MM.1S (cell line): ENCODE measurements at places on chromosomes 1 and 21.

GRCh38 chr1:1000357-1001056 is 610 bp upstream of the HES4 start:
- no peak for DNase-seq

GRCh38 chr1:39720094-39720999 is 18.3 kb upstream of the PPIE start:
- DNase-seq, result peak; percentile 81

- no peak for DNase-seq
Measured at GRCh38 chr1:76840278-76840677, 27.0 kb upstream of the ST6GALNAC5 start.

DNA sequence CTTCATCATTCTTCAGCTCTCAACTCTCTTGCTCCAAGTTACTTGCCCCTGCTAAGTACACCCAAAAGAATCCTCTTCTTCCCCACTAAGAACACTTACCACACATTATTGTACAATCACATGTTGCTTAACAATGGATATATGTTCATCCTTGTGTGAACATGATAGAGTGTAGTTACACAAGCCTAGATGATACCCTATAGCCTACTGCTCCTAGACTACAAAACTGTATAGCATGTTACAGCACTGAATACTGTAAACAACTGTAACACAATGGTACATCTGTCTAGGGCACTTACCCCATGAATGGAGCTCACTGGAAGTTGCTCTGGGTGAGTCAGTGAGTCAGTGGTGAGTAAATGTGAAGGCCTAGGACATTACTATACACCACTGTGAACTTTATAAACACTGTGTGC is 77.4 kb downstream of the RERE start:
- no peak for DNase-seq

DNA sequence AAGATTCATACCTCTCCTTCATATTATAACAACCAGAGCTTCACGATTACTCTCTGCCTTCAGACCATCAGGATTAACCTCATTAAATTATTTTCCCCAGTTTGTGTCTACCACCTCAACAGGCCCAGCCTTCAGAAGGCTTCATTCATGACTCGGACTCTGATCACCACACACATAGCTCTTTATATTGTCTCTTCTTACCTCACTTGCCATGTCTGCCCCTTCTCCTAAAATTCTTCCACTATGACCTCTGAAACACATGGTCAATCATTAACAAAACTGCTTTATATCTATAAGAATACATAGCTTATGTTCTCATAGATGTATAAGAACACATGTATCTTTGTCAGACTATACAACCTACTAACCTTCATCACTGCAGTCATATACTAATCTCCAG is 79.8 kb downstream of the USP1 start:
- DNase-seq, result no peak

DNA sequence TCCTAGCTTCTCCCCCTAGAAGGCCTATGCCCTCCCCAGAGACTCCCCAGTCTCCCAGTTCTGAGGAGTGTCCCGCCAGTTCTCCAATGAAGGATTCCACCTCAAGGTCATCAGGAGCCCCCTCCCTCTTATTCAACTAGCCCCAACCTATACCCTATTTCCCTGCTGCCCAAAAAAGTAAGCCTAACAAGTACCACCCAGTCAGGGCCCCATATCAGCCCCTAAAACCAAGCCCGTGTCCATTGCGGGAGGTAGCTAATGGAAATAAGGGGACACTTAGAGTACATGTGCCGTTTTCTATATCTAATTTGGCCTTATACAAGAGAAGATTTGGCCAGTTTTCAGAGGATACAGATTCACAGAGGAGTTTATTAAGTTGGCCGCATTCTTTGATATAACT is 416.2 kb downstream of the MATN1 start:
- no peak for DNase-seq

DNA sequence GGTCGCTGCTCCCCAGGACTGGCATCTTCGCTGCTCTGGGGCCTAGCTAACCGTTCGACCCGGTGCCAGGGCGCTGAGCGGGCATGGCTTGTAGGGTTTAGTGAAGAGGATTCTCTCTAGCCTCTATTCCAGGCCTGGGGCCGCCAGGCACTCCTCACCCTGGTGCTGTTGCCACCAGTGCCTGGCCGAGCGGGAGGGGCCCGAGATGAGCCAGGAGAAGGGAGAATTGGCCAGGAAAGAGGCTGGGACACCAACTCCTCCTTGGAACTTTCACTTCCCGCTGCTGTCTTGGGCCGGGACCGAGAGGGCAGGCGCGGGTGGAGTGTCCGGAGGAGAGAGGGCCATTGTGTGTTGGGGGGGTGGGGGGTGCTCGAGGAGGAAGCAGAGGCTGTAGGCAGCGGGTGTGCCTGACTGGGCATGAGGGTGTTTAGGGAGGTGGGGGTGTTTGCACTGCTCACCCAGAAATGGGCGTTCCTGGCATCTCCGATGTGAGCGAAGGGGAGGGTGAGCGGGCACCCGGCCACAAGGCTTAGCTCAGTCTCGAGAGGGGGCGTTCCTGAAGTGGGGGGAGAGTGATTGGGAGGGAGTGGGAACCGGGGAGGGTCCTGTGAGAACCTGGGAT is 772 bp downstream of the ADAM15 start:
- peak; percentile 48 for DNase-seq

DNA sequence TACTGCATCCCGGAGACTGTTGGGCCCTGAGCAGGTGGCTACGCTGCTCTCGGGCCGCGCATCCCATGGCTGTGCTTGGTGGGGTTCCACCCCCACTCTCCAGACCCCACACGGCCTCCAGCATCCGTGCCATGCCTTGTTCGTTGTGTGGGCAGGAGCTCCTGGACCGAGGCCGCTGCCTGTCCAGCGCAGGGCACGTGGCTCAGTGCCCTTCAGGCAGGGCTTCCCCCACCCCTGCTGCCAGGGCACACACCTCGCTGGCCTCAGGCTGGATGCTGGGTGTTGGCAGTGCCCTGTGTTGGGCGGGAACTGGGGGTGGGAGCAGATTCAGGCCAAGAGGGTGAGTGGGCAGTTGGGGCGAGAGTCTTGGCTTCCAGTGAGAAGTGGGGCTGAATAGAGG is 9.9 kb downstream of the PRKCZ start:
- DNase-seq, result no peak

GRCh38 chr1:53320646-53321045 is 7.2 kb downstream of the LRP8 start:
- no peak for DNase-seq

DNA sequence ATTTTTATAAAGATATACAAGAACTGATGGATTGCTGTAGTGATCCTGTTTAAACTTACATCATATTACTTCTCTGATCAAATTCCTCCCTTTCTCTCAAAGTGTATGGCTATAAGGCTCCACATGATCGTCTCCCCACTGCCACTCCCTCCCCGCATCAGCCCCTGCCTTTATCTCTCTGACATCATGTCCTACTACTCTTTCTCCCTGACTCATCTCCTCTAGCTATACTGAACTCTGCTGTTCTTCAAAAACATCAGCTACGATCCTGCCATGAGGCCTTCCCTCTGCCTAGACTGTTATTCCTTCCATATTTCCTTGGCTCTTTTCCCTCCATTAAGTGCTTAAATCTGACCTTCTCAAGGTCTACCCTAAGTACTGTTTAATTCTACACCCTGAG is 22.8 kb downstream of the HFM1 start:
- DNase-seq, result no peak

DNA sequence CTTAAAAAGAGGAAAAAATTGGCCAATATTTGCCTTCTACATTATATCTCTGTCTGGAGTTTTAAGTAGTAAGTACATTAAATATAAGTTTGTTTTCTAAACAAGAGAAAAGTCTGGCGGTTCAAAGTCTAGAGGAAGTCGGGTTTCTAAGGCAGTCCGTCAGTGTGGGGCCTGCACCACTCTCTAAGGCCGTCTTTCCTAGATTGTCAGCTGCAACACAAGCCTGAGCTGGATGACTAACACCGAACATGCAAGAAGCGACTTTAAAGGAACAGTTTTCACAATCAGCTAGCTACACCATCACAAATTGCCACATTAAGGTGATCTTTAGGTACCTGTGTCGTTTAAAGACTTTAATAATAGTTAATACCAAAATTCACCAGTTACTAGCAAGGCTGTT is 19.6 kb downstream of the CCSAP start:
- DNase-seq, result no peak

DNA sequence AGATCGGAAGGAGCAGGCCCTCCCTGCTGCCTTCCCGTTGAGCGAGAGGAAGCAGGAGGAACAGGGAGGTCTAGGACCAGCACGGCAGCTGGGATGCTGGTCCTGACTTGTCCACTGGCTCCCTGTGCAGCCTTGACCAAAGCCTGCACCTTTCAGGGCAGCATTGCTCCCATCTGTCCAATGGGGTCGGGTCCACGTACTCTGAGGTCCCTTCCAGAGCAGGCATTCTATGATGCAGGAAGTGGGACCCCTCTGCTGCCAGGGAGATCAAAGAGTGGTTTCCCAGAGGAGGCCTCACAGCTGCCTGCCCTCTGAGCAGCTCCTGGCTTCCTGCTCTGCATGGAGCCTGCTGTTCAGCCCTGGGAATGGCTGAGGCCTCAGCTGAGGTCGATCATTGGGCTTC is 21.7 kb upstream of the ZNF362 start:
- DNase-seq, result no peak

- DNase-seq, result no peak
Measured at GRCh38 chr21:14284481-14284880, 68.5 kb downstream of the RBM11 start.

DNA sequence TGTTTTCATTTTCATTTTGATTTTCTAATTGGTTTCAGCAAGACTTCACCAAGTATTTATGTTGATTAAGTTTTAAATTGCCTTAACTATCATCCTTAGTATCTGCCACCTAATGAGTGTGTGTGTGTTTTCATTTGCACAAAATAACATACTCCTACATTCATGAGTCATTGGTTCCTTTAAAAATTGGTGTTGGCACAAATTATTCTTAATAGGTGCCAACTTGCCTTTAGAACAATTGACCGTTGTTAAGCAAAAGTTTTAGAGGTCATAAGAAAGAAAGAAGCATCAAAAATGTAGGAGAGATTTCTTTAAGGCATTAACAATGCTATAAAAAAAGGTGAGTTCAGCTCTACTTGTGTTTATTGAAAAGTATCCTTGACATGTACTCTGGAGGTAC is 77.5 kb downstream of the FNBP1L start:
- DNase-seq, result no peak

- no peak for DNase-seq
Measured at GRCh38 chr21:45862543-45863207, 118.9 kb upstream of the COL6A1 start.

DNA sequence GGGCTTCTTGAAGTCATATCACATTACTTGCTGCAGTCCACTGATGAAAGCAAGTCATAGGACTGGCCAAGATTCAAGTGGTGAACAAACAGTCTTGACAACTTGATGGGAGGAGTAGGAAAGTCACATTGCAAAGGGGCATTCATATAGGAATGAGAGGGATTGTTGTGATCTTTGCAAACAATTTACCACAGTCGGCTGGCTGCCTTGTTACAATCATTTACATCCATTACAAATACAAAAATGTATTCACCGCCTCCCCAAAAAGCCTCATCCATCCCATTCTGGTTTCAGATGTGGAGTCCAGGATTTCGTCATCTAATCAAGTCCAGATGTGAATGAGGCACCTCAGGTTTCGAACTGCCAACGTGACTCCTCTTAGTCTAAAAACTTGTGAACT is 26.8 kb downstream of the GORAB start:
- no peak for DNase-seq

DNA sequence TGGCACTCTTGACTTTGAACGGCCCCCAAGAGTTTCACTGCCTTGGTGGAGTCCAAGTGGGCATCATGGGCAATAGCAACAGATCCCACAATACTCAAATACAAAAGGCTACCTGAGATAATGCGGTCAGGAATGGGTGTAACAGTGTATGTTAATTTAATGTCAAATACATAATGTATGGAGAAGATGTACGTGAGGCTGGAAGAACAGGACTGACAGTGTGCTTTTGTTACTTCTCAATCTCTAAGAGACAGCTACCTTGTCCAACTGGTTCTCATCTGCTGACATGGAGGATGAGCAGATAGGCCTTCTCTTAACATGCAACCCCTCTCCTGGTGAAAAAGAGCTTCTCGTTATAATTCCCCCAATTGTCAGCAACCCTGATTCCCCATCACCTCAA is 167.2 kb downstream of the APP start:
- DNase-seq, result no peak

DNA sequence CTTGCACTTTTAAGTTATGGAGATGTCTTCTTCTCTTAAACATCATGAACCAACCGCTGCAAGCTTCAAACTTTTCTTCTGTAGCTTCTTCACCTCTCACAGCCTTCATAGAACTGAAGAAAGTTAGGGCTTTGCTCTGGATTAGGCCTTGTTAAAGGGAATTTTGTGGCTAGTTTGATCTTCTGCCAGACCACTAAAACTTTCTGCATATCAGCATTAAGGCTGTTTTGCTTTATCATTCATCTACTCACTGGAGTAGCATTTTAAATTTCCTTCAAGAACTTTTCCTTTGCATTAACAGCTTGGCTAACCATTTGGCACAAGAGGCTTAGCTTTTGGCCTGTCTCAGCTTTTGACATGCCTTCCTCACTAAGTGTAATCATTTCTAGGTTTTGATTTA is 43.0 kb upstream of the RGL1 start:
- DNase-seq, result no peak

DNA sequence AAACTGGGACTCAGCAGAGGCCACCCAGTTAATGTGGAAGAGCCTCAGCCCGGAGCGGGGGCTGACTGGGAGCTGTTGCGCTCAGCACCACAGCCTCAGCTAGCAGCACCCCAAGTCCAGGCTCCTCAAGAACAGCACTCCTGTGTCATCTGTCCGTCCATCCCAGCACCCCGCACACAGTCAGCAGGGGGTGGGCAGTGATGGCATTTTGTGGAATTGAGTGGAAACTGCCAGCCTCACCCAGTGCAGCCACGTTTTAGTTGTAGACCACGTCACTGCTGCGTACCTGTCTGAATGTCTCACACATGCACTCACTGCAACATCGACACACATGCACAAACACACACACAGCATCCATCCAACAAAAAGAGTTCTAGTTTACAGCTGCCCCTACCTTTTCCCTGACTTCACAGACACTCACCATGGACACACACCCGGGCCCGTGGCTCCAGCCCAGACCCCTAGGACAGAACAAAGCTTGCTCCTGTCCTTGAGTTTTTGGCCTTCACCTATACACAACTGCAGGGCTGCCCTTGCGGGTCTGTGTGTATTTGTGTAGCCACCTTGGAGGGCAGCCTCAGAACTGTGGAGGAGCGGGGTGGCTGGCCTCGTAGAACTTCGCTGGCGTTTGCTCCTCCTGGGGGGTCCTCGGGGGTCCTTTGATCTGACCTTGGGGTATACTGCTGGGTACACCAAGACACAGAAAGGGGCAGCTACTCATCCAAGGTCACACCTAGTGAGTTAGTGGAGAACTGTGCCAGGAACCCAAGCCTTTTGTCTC is 5.2 kb downstream of the KCNQ4 start:
- DNase-seq, result no peak

DNA sequence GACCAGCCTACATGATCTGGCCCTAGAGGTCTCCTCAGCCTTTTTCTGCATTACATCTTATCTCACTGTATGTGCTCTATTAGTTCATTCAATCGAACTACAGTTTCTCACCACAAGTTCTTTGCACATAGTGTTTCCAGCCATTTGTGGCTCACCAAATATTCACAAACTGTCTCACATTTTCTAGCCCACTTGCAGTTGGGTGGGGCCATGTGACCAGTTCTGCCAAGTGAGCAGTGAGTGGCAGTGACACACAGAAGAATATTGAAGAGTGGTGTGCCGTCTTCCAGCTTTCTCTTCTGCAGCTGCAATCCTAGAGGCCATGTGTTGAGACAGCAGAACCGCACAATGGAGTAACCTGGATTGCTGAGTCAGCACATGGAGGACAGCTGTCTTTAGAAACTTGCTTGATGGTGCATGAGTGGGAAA is 103.2 kb upstream of the ZNF644 start:
- DNase-seq, result peak; percentile 38
